Activated T-helper 17 cell treated with anti-CD3 and anti-CD28 coated beads, Interleukin-2, amount 50 U/mL, for 72 hours (primary cell): ENCODE measurements at places on chromosomes 11 and 22. TPM values are rescaled to one million over a fixed set of nuclear protein-coding genes. Genes with fewer than 3 reads are reported as not detected.

- peak; percentile 3 for ATAC-seq
These were observed 89.0 kb downstream of the MICAL2 start for GRCh38 chr11:12199231-12199948.

- ATAC-seq = no peak
These were observed 5.2 kb downstream of the APOL4 start for GRCh38 chr22:36196254-36197064.

DNA sequence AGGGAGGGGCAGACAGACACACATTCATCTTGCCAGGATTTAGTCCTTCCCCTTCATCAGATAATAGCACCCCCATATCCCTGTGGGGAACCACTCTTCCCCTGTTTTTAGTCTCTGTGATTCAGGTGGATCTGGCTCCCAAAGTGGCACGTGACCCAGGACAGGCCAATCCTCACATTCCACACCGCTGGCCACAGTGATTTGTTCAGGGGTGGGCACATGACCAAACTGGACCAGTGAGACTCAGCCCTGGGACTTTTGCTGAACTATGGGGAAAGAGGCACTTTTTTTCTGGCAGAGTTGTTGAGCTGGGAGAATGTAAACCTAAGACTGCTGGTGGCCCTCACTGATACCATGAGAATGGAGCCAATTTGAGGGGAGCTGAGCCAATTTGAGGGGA lies 19.1 kb upstream of the KCNJ11 start:
- peak; percentile 29 for ATAC-seq

The C11orf21 gene
- total RNA-seq = 8.4 TPM

GRCh38 chr11:15750535-15751308 lies 605.6 kb downstream of the SOX6 start:
- ATAC-seq = no peak

- ATAC-seq = no peak
These were observed 18.8 kb upstream of the ST3GAL4 start for GRCh38 chr11:126336671-126337101.

The DEUP1 gene
- not detected for total RNA-seq

The TIMM10B gene
- 43.7 TPM for total RNA-seq
